Activated naive CD4-positive, alpha-beta T cell treated with anti-CD3 and anti-CD28 coated beads for 36 hours (primary cell): ENCODE measurements at places on chromosomes 5 and 9. TPM values are rescaled to one million over a fixed set of nuclear protein-coding genes. Genes with fewer than 3 reads are reported as not detected.

The FBXO10 gene
- 1.1 TPM for total RNA-seq

The ADAMTS16 gene
- not detected for total RNA-seq

The TAF11L13 gene
- total RNA-seq = not detected

The UGT3A1 gene
- total RNA-seq = not detected

The SV2C gene
- not detected for total RNA-seq

The EPB41L4B gene
- total RNA-seq = 0.24 TPM

The PCSK5 gene
- 5.7 TPM for total RNA-seq

DNA sequence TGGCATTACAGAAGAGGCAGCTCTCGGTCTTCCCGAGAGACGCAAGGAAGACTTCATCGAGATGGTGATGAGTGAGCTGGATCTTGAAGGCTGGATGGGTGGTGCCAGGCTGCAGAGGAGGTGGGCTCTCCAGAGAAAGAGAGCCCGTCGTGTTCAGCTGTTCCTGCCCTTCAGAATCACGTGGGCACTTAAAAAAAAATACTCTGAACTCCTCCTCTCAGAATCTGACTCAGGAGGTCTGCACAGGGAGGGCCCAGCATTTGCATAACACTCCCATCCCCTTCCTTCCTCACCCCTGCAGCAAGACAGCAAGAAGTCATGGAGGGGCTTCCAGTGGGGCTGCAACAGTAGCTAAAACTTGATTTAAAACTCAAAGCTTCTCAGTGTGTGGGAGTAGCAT is 203.0 kb downstream of the ATPSCKMT start:
- no peak overlapping the region for H3K27ac ChIP-seq
- H3K27me3 ChIP-seq = no peaks in the 10 kb centered on the region
- DNase-seq = no peak
- no peaks in the 10 kb centered on the region for H3K4me1 ChIP-seq
- H3K4me3 ChIP-seq = no peak overlapping the region
- H3K36me3 ChIP-seq = peaks cover 2% of the 10 kb centered on the region

DNA sequence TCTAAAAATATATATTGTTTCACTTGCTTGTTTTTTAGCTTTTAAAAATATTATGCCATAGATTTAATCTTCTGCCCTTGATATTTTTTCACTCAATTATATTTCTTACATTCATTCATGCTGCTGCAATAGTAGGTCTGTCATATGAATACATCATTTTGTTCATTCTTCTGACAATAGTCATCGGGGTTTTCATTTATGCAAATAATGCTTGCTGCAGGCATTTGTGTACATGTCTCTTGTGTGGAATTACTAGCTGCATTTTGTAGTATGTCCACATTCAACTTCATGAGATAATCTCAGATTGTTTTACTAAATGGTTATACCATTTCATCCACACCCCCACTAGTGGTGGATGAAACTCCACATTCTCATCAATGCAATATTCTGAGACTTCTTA is 5.3 kb upstream of the PLPP1 start:
- H3K27me3 ChIP-seq = no peaks in the 10 kb centered on the region
- no peak overlapping the region for H3K27ac ChIP-seq
- no peak for DNase-seq
- no peak overlapping the region for H3K4me3 ChIP-seq
- H3K36me3 ChIP-seq = no peaks in the 10 kb centered on the region
- peaks cover 39% of the 10 kb centered on the region for H3K4me1 ChIP-seq

DNA sequence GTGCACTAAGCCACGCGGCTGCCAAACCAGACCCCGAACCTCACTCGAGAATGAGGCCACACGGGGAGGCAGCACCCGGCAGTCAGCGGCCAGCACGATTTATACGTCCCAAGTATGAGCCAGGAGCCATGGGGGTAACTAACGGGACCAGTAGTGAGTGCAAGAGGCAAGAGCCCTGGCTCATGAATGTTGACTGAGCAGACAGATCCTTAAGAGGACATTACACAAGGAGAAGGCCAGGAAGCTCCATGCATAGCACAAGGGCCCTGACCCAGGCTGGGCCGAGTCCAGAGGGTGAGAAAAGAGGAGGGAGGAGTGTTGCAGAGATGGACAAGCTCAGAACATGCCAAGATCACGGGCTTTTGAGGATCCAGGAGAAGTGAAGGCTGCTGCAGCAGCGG is 58.6 kb upstream of the PHYKPL start:
- H3K4me3 ChIP-seq = no peak overlapping the region
- DNase-seq = no peak
- no peaks in the 10 kb centered on the region for H3K4me1 ChIP-seq
- H3K27ac ChIP-seq = no peak overlapping the region

DNA sequence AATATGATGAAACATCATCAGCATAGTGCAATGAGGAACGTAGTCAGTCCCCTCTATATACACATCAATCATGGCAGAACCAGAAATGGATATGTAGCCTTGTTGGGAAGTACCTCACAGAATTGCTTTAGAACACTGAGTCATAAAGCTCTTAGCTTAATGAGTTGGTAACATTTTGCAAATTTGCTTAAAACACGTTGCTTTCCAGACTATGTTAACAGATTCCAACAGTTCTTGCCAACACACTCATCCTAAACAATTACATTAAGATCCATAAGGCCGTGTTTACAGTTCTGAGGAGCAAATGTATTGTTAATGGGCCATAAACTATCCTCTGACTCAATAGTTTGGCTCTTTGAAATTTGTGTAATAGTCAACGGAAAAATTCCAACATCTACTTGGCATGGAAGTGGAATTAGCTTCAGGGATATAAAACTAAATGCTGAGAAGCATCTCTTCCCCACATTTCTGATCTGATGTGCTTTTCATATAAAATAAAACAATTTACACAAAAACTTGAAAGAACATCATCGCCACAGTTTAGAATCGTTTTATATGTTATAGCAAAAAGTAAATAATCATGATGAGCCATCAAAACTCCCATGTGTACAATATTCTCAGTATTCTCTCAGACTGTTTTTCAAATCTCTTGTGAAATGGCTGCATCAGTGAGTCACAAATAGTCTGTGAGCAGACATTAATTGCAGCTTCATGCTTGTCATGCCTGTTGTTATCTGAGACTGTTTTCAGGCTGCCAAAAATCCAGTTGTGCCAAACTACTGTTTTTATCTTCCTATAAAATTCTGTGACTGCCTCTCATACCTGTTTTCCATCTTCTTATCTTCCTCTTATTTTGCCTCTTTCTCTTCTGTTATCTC is 291.9 kb downstream of the COX7C start:
- peaks cover 20% of the 10 kb centered on the region for H3K27me3 ChIP-seq
- H3K4me3 ChIP-seq = no peak overlapping the region
- no peak overlapping the region for H3K27ac ChIP-seq
- DNase-seq = no peak
- no peaks in the 10 kb centered on the region for H3K4me1 ChIP-seq

DNA sequence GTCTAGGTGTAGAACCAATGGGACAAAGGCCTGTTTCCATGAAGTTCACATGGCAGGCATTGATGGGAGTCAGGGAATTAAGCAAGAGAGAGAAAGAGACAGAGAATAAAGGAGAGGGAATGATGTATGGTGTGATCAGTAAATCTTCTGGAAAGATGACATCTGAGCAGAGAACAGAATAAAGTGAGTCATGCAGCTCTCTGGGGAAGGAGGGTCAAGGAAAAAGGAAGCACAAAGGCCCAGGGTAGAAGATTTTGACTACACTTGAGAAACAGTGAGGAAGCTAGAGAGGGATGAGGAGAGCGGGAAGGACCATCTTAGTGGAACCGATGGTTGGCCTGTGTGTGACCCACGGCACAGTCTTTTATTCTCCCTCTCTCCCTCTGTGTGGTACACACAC is 425.9 kb downstream of the SPOCK1 start:
- H3K36me3 ChIP-seq = no peaks in the 10 kb centered on the region
- H3K27ac ChIP-seq = no peak overlapping the region
- H3K27me3 ChIP-seq = peaks cover 2% of the 10 kb centered on the region

GRCh38 chr5:68335075-68335474 is 119.5 kb downstream of the PIK3R1 start:
- no peaks in the 10 kb centered on the region for H3K36me3 ChIP-seq
- no peaks in the 10 kb centered on the region for H3K27me3 ChIP-seq
- H3K4me3 ChIP-seq = no peak overlapping the region
- no peak for DNase-seq

GRCh38 chr5:159316519-159317383 is 13.5 kb downstream of the IL12B start:
- H3K27ac ChIP-seq = no peak overlapping the region
- no peaks in the 10 kb centered on the region for H3K4me1 ChIP-seq
- no peak overlapping the region for H3K4me3 ChIP-seq
- H3K36me3 ChIP-seq = no peaks in the 10 kb centered on the region

- no peaks in the 10 kb centered on the region for H3K4me1 ChIP-seq
- H3K4me3 ChIP-seq = no peak overlapping the region
- no peak overlapping the region for H3K27ac ChIP-seq
- no peaks in the 10 kb centered on the region for H3K27me3 ChIP-seq
- no peak for DNase-seq
Measured at GRCh38 chr5:21709770-21710169, 1143.4 kb downstream of the CDH12 start.

- no peaks in the 10 kb centered on the region for H3K36me3 ChIP-seq
- no peaks in the 10 kb centered on the region for H3K4me1 ChIP-seq
- no peak overlapping the region for H3K27ac ChIP-seq
- no peaks in the 10 kb centered on the region for H3K27me3 ChIP-seq
- no peak overlapping the region for H3K4me3 ChIP-seq
- DNase-seq = no peak
Measured at GRCh38 chr9:27943501-27943900, 370.2 kb upstream of the C9orf72 start.

DNA sequence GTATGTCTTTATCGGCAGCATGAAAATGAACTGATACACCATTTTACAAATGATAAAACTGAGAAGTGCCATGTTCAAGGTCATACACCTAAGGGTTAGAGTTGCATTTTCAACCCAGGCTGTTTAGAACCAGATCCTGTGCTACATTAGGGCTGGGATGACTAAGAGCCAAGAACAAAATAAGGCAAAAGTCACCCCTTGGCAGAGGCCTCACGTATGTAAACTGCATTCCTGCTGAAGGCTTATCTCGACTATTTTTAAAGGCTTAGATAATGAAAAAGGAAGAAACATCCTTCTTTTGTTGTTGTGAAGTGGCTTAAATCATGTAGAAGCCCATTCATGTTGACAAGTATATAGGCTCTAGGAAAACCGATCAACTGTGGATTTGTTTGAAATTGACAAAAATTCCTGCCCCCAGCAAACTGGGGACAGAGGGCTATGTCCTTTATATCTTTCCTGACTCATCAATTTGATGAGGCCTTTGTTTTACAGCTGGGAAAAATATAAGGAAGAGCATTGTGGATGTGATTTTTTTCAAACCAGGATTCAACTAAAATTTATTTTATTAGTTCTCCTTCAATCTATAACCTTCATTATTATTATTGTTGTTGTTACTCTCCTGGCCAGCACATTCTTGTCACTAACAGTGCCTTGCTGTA is 196.5 kb downstream of the SNX18 start:
- peaks cover 7% of the 10 kb centered on the region for H3K4me1 ChIP-seq
- H3K36me3 ChIP-seq = no peaks in the 10 kb centered on the region
- H3K4me3 ChIP-seq = no peak overlapping the region
